ENCODE measurements at places on chromosomes 1 and 21.
A peak's percentile ranks its signal among the peaks of the same experiment; 100 is the strongest.

DNA sequence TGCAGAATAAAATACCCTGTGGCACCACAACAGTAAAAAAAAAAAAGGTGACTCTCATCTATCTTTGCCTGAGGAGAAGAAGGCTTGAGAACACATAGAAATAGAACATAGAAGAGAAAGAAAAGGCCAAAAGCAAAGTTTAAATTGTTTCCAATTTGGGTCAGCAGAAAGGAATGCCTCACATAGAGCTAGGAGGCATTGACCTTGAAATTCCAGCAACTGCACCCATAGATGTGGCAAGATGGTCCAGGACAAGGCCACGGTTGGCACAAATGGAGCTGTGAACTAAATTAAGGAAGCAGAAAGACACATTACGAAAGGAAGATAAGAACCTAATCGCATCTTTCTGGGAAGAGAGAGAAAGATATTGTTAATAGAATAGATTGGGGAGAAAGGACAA is 588.3 kb downstream of the LMO4 start:
- no peak for ATAC-seq

- no peak for ATAC-seq
These were observed 27.7 kb downstream of the DNAJC11 start for GRCh38 chr1:6673816-6674398.

DNA sequence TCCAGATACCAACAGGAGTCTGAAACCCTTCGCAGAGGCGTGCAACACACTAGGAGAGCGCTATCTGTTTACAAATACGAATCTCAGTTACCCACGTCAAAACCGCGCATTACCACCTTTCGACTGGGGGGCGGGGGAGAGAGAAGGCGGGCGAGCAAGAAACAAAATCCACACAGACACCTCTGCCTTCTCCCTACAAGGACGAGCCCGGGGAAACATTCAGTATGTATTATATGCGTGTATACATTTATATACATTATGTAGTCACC is 722 bp downstream of the TUT4 start:
- ATAC-seq, result peak; percentile 32

DNA sequence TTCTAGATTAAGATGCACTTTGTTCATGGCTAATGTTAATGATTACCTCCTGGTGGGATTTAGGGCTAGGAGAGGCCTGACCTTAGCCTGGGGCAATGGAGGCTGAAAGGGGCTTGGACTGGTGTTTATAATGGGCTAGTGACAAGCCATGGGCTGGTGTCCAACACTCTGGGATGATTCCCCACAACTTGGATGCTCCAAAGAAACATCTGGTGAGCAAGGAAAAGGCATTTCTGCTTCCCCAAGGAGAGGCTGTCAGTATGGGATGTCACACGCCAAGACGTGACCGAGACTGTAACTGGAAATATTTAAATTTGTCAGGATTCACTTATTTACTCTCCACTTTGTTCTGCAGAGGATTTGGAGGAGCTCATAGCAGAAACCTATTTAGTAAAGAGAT is 45.2 kb downstream of the PTPRU start:
- ATAC-seq, result no peak

DNA sequence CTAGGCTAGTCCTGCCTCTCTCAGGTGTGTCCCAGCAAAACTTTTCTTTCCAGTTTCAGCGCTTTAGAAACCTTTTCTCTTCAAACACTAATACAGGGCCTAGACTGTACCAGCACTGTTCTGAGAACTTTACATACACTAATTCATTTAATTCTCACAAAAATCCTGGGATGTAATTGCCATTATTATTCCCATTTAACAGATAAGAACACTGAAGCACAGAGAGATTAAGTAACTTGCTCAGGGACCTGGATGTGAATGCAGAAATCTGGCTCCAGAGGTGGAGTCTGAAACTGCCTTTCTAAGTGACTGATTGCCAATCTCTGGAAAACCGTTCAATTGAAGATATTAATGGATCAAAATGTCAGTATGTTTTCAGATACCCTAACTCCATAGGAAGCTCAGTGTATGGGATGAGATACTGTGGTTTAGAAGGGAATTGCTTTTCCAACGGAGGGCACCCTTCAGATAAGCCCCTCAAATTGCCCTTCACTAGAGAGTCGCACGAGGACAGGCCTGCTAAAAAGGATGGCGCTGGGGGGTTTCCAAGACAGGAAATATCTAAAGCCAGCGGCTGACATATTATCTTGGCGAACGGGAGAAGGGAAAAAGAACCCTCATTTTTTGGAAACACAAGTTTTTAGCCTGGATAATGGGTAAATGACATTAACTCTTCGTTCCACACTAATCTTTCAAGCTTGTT is 698 bp upstream of the UCK2 start:
- no peak for ATAC-seq
